Transverse colon (tissue), 4 donors: ENCODE measurements at places on chromosomes 1 and 21.

GRCh38 chr1:45407629-45408287 lies 67.5 kb upstream of the MUTYH start:
- DNase-seq: no peak

DNA sequence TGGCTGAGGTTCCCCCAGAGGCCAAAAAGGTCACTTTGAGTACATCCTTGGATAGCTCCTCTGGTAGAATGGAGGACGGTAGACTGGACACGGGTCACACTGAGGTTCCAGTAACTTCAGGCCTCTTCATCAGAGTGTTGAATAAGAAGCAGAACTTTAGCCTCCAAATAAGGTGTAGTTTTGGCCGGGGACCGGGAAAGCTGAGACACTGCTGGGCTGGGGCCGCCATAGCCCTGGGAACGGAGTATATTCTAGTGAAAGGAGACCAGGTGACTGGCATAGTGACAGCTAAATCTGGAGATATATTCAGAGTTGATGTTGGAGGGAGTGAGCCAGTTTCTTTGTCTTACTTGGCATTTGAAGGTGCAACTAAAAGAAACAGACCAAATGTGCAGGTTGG lies 84.1 kb downstream of the EVA1C start:
- no peak for DNase-seq

- DNase-seq: no peak
These were observed 45.9 kb downstream of the COQ8A start for GRCh38 chr1:226985839-226986463.

DNA sequence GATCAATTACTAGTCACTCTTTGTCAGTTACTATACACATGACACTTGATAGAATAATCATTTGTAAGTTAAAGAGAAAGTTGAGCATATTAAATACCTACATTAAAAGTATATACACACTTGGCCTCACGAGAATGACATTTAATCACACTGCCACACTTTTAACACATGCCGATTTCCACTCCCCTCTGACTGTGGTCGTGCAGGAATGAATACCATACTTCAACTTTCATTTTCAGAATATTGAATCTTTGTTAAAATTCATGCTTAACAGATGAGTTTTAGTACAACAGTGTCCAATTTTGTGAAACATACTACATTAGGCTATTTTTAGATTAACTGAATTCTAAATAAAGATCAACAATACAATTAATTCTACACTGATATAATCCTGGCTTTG lies 78.2 kb upstream of the SDC3 start:
- DNase-seq: no peak

- DNase-seq: no peak
These were observed 502.6 kb downstream of the KIF26B start for GRCh38 chr1:245657371-245657770.

GRCh38 chr1:156767879-156768604 lies 707 bp downstream of the PRCC start:
- DNase-seq: peak; percentile 26

DNA sequence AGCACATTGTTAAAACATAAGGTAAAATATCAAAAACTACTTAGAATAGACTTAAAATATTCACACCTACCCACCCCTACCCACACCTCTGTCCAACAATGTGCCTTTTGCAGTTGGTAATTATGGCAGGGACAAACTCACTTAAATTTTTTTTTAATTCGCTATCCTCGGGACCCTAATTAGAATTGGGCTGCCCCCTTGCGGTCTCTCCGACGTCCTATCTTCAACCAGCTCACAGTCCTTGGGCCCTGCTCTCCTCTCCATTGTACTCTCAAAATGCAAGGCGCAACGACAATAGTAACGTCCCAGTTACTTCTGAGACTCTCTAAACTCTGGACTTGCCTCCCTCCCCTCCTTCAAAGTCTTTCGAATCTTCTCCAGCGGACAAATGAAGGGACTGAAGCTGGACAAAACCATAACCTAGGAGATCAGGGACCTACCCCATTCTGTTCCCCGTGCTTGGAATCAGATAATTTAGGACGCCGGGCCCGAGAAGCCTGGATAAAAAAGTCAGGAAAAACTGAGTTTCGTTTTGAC lies 1.1 kb upstream of the CIART start:
- DNase-seq: peak; percentile 78

- no peak for DNase-seq
These were observed 27.8 kb downstream of the LRRC7 start for GRCh38 chr1:69595486-69595885.

DNA sequence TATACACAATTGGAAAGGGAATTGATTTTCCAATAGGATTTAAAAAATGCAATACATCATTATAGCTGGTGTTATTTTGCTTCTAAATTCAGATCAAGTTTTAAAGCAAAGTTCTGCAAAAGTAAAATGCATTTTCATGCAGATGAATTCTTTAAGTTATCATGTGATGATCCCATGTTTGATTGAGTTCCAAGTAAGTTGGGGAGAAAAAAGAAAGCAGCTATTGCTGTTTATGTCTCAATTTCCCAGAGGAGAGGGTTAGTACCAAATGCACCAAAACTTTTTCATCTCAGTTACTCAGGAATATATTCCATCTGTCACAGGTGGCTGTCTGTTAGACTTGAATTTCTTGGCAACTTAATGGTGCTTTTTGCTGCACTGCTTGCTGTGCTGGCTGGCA lies 29.7 kb downstream of the HSPA13 start:
- no peak for DNase-seq

DNA sequence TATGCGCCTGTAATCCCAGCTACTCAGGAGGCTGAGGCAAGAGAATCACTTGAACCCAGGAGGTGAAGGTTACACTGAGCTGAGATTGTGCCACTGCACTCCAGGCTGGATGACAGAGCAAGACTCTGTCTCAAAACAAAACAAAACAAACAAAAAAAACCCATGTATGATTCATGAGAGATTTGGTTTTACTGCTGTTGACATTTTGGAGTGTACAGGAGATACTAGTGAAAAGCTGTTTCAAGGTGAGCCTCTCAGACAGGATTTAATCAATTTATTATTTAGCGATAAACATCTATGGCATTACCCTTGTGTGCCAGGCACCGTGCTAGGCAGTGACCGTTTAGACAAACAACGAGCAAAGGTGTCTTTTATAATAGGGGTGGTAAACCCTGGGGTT lies 16.5 kb downstream of the LHX4 start:
- no peak for DNase-seq

DNA sequence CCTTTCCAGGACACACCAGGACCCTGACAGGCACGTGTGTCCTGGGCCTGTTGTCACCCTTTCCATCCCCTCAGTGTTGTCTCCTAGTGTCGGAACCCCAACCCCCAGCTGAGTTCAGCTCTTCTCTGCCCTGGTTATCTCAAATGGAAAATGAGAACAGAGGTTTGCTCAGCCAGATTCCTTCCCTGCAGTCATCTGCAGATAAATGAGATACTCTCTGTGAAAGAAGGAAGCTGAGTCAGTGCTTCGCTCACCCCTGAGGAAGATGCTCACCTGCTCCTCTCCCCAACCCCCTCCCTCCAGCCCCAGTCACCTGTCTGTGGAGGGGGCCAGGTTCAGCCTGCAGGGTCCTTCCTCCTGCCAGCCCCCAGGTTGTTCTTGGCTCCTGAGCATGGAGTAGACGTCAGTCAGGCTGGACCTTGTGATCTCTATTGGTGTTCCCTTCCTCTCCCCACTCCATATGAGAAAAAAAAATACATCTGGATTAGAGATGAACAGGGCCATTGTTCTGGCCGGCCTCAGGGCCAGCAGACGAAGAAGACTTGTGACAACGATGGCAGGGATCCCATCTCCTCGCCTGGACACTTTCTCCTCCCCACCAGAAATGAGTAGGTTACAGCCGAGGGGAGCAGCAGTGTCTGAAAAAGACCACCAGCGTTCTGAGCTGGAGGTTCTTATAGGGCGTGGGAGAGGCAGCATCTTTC lies 20.9 kb downstream of the PHGDH start:
- DNase-seq: no peak

- no peak for DNase-seq
These were observed 218.0 kb upstream of the GALNT2 start for GRCh38 chr1:229848752-229849677.

DNA sequence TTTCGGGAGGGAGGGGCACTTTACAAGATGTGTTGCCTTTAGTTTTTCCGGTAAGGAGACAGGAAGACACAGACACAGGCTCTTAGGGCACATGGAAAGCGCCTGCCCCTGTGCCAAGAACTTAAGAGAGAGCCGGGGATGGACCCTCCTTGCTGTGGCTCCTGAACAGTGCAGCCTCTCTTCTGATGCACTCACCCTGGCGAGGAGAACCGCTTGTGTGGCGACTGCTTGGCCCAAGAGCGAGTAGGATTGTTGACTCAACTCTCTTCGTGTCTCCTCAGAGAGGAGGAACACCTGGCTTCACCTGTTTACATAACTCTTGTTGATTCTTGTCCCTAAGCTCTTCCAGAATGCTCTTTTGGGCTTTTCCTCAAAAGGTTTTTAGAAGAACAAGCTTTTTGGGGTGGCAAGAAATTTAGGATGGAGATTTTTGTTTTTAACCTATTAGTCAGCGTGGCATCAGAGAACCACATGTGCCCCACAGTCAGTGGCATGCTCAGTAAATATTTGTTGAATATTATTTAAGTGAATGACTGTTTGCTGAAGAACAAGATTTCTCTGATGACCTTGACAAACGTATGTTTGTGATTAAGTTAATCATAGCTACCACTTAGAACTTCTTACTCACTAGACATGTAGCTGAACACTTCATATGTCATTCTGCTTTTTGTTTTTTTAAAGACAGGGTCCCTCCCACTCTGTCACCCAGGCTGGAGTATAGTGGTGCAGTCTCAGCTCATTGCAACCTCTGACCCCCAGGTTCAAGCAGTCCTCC lies 60.6 kb downstream of the NFIA start:
- no peak for DNase-seq

DNA sequence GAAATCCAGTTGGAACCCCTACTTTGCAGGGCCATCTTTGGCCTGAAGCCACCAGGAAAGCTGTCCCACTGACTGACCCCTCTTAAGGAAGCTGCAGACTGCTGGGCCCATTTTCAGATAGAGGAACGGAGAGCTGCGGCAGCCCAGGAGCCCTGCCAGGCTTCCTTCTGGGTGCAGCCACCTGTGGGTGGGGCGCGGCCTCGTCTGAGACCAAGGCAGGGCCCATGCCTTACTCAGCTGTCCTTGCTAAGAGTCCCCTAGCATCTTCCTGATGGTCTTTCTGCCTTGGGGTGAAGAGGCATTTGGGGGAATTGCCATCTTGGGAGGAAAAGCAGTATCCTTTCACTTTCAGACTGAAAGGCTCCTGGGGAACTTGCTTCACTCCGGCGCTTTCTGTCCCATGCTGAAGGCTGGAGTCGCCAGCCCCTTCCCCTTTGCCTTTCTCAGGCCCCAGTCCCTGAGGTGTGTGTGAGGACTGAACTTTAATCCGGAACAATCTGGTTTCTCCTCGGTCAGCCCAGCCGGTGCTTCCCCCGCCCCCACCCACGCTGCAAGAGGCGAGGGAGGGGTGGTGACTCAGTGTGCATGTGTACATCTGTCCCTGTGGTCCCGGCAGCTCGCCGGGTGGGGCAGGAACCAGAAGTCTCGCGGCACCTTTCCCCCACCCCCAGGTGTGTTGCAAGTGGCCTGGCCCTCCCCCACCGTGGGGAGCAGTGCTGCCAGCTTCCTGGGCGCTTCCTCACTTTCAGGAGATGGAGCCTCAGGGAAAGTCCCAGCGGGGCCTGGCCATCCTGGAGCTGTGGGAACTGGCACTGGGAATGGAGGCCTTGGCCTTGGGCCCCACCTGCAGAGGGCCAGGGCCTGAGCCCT lies 5.1 kb downstream of the ZC3H12A start:
- DNase-seq: peak; percentile 97

GRCh38 chr1:185727726-185728125 lies 6.5 kb upstream of the HMCN1 start:
- no peak for DNase-seq

DNA sequence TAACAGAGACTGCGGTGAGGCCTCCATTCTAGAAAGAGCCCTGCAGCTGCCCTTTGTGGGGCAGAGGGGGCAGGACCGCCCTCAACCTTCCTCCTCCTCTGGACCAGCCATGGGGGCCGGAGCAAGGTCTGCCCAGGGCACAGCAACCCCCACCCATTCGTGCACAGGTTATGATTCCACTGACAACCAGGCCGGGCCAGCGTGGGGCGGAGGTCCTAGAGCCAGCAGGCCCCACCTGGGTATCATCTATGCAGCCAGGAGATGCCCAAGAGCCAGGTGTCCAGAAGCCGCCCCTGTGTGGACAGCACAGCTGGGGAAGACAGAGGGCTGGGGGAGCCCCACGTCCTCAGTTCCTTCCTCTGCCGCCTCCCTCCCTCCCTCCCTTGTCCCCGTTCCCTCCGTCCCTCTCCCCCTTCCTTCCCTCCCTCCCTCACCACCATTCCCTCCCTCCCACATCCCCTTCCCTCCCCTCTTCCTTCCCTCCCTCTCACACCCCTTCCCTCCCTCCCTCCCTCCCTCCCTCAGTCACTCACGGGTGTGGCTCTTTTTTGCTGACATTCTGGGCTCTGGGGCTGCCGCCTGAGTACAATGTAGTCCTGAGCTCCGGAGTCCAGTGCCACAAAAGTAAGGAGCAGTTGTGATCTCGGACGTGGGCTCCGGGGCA lies 12.3 kb downstream of the RNF223 start:
- DNase-seq: no peak

DNA sequence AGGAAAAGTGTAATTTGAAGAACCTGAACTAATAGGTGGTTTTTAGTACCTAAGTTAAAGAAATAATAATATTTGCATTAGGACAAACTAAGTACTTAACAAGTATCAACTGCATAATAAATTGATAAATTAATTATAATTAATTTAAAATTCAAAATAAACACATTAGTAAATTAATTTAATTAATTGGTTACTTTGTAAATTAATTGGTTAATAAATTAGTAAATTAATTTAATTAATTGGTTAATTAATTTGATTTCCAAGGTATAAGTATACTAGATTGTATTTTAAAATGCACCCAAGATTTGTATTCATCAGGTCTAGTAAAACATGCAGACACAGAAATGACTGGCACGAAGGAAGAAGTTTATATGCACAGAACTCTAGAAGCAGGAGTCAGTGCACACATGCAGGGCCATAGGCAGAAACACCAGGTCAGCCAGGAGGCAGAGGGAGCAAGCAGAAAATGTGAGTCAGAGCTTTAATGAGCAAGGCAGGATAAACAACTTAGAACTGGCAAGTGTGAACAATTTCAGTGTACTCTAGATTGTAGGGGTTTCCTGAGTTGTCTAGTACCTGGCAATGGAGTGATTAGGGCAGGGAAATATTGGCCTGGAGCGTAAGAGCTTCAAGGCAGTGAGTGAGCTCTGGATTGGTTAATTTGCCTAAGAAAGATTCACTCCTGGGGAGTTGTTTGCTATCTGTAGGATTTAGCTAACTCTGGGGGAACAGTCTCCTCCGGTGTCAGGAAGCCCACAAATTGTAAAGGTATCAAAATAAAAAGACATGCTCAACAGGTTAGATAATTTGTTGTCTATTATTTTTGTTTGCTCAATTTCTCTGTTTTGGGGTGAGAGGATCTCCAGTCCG lies 665.7 kb downstream of the MRPL39 start:
- no peak for DNase-seq

DNA sequence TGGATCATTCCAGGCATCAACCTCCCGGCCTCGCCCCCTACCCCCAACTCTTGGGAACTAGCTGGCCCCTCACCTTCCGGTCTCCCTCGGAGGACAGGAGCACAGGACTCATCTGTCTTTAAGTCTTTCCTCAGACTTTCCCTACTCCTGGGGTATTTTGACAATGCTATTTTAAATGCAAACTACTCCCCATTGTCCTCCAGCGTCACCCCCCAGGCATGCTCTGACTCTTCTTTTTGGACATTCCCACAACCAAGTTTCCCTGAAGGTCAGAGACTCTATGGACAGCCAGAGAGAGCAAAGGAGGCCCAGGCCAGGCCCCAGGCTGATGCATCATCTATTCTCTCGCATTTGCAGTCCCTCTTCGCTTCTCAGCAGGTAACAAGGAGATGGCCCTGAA lies 424.3 kb downstream of the PCP4 start:
- no peak for DNase-seq
